Chondrocyte (in vitro differentiated cells): ENCODE measurements at places on chromosomes 2 and 18. TPM values are rescaled to one million over a fixed set of nuclear protein-coding genes. Genes with fewer than 3 reads are reported as not detected.

CHAC2 gene
- 2.7 to 3.0 TPM (median 2.9 TPM) in 3 replicates for total RNA-seq

- H3K4me3 ChIP-seq, result no peak overlapping the region
- peaks cover 2% of the 10 kb centered on the region for H3K36me3 ChIP-seq
- peaks cover 55% of the 10 kb centered on the region for H3K4me1 ChIP-seq
- peak overlapping the region; percentile 85 for H3K27ac ChIP-seq
- no peak for DNase-seq
Observed at GRCh38 chr2:174597009-174597344, 627 bp downstream of the WIPF1 start.

DNA sequence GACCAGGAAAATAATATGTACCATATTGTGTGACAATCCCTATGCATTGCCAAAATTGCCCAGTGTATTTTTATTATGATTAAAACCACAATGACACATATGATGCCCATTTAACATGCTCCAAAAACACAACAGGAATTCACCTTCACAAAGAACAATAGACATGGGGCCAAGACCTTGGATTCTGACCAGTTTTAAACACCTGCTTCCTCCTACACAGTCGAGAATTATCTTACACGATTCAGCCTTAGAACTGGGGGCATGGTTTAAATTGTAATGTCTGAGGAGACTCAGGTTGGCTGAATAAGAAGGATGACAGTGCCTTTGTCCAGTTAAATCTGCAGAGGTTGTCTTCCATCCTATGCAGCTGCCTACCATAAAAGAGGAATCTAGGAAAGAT lies 212.7 kb downstream of the PLCL1 start:
- H3K27ac ChIP-seq, result no peak overlapping the region
- no peaks in the 10 kb centered on the region for H3K4me1 ChIP-seq
- H3K27me3 ChIP-seq, result peaks cover 12% of the 10 kb centered on the region

C2orf92 gene
- 8.8 to 11.6 TPM (median 10.0 TPM) in 3 replicates for total RNA-seq

GRCh38 chr2:140183056-140183765 lies 1403.0 kb upstream of the NXPH2 start:
- H3K36me3 ChIP-seq, result no peaks in the 10 kb centered on the region
- H3K4me3 ChIP-seq, result no peak overlapping the region
- H3K27me3 ChIP-seq, result peaks cover 4% of the 10 kb centered on the region
- peaks cover 25% of the 10 kb centered on the region for H3K4me1 ChIP-seq
- DNase-seq, result no peak

DNA sequence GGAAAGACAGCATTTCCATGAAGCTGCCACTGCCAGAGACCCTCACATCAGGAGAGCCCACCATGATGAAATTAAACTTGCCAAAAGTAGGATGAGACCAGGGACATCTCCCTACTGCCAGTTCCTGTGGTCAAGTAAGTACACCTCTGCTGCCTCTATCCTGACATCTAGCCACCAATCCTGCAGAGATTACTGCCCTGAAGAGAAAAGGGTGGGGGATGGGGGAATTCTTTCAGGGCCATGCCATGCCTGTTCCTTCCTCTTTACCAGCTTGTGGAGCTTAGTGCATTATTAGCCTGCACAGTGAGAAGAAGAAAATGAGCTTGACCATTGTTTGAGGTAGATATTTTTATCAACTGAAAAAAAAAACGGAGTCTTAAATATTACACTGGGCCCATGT lies 397.2 kb upstream of the CDH2 start:
- H3K4me3 ChIP-seq, result no peak overlapping the region
- peaks cover 4% of the 10 kb centered on the region for H3K27me3 ChIP-seq
- DNase-seq, result no peak
- H3K27ac ChIP-seq, result no peak overlapping the region
- H3K4me1 ChIP-seq, result no peaks in the 10 kb centered on the region

POU3F3 gene
- 7.2 to 55.0 TPM (median 7.7 TPM) in 3 replicates for total RNA-seq

- DNase-seq, result no peak
- peaks cover 3% of the 10 kb centered on the region for H3K36me3 ChIP-seq
- H3K27me3 ChIP-seq, result no peaks in the 10 kb centered on the region
- no peak overlapping the region for H3K27ac ChIP-seq
- H3K4me3 ChIP-seq, result no peak overlapping the region
Observed at GRCh38 chr2:43749583-43749982, 24.3 kb upstream of the DYNC2LI1 start.

GRCh38 chr2:238158509-238159070 lies at the start of gene ERFE:
TSS of gene ERFE (plus strand) at chr2:238158970. CDS start at chr2:238159008, 38 bp downstream.
- no peaks in the 10 kb centered on the region for H3K27me3 ChIP-seq
- peaks cover 25% of the 10 kb centered on the region for H3K4me1 ChIP-seq
- DNase-seq, result no peak
- H3K4me3 ChIP-seq, result peak within 1 kb of the TSS; percentile 60
- peaks cover 2% of the 10 kb centered on the region for H3K36me3 ChIP-seq
- H3K27ac ChIP-seq, result no peak within 1 kb of the TSS

CROCC2 gene
- total RNA-seq, result not detected in 3 replicates

CTAGE1 gene
- 0.12 to 0.13 TPM in 2 of 3 replicates, not detected in the other for total RNA-seq

GRCh38 chr2:68811364-68811763 lies 59.8 kb downstream of the BMP10 start:
- no peak for DNase-seq
- peak overlapping the region; percentile 96 for H3K27ac ChIP-seq
- H3K4me3 ChIP-seq, result no peak overlapping the region
- H3K36me3 ChIP-seq, result no peaks in the 10 kb centered on the region
- H3K4me1 ChIP-seq, result peaks cover 53% of the 10 kb centered on the region
- no peaks in the 10 kb centered on the region for H3K27me3 ChIP-seq

DNA sequence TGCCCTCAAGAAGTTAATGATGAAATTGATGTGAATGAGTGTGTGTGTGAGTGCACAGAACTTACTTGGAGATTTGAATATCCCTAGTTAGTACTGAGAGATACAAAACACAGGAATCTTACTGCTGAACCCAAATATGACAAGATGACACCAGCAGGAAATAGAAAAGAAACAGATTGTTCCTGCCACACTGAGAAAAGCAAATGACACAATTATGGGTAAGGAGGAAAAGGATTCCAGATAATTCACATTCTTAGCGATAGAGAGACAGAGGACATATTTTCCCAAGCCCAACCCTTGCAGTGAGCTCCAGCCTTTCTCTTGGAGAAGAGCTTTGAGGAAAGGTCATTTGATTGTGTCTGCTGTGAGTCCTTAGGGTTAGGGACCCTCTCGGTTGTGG lies 105.7 kb upstream of the SMIM21 start:
- H3K27ac ChIP-seq, result no peak overlapping the region
- H3K27me3 ChIP-seq, result no peaks in the 10 kb centered on the region
- peaks cover 11% of the 10 kb centered on the region for H3K4me1 ChIP-seq
- no peaks in the 10 kb centered on the region for H3K36me3 ChIP-seq

DNA sequence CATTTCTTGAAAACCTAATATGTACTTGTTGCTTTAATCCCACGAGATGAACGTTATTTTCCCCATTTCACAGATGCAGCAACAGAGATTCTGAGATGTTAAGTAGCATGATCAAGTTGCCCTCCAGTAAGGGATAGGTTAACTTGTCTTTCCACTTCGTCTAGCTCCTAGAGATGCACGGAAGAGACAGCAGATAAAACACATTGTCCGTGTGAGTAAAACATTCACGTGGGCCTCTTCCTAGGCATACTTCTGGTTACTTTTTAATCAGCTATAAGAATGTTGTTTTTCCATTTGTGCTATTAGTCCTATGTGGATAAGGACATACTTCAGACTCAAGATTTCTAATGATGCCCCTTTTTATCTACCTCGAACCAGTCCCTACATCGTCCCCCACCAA lies 1.2 kb upstream of the ARHGAP28 start:
- DNase-seq, result no peak
- no peaks in the 10 kb centered on the region for H3K36me3 ChIP-seq
- no peak overlapping the region for H3K4me3 ChIP-seq
- H3K27me3 ChIP-seq, result no peaks in the 10 kb centered on the region
- H3K4me1 ChIP-seq, result peaks cover 42% of the 10 kb centered on the region
- H3K27ac ChIP-seq, result peak overlapping the region; percentile 99

DNA sequence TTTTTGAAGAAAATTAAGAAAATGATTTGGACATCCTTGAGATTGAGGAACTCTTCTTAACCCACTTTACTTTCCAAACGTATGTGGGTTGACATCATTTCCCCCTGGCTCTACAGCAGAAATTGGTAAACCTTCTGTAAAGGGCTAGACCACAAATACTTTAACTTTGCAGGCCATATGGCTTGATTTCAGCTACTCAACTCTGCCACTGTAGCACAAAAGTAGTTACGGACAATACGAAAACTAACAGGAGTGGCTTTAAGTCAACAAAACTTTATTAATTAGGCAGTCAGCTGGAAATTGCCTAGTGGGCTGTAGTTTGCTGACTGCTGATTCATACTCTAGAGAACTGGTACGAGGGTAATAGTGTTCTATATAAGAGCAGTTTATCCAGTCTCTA lies 83.2 kb upstream of the DTNB start:
- no peaks in the 10 kb centered on the region for H3K4me1 ChIP-seq
- peaks cover 24% of the 10 kb centered on the region for H3K36me3 ChIP-seq
- DNase-seq, result no peak

GRCh38 chr2:207616185-207616584 lies 9.0 kb downstream of the METTL21A start:
- no peak overlapping the region for H3K4me3 ChIP-seq
- H3K27ac ChIP-seq, result peak overlapping the region; percentile 88
- peaks cover 5% of the 10 kb centered on the region for H3K36me3 ChIP-seq

GRCh38 chr2:33022989-33023727 lies 76.4 kb downstream of the LTBP1 start:
- peak overlapping the region; percentile 87 for H3K27ac ChIP-seq
- H3K4me3 ChIP-seq, result peak overlapping the region; percentile 7
- DNase-seq, result no peak
- H3K36me3 ChIP-seq, result peaks cover 6% of the 10 kb centered on the region
- H3K27me3 ChIP-seq, result no peaks in the 10 kb centered on the region

GRCh38 chr18:24877546-24877945 lies 417.1 kb downstream of the HRH4 start:
- no peak for DNase-seq
- no peaks in the 10 kb centered on the region for H3K36me3 ChIP-seq
- no peaks in the 10 kb centered on the region for H3K27me3 ChIP-seq
- H3K4me1 ChIP-seq, result peaks cover 16% of the 10 kb centered on the region
- H3K27ac ChIP-seq, result no peak overlapping the region
- no peak overlapping the region for H3K4me3 ChIP-seq

- H3K27me3 ChIP-seq, result no peaks in the 10 kb centered on the region
- H3K27ac ChIP-seq, result peak overlapping the region; percentile 18
- H3K4me3 ChIP-seq, result no peak overlapping the region
Observed at GRCh38 chr2:112004253-112004645, 50.8 kb upstream of the TMEM87B start.

GRCh38 chr2:106095478-106096298 lies 98.4 kb downstream of the UXS1 start:
- no peaks in the 10 kb centered on the region for H3K4me1 ChIP-seq
- H3K27ac ChIP-seq, result no peak overlapping the region
- no peaks in the 10 kb centered on the region for H3K27me3 ChIP-seq
- no peak for DNase-seq
- H3K4me3 ChIP-seq, result no peak overlapping the region

DNA sequence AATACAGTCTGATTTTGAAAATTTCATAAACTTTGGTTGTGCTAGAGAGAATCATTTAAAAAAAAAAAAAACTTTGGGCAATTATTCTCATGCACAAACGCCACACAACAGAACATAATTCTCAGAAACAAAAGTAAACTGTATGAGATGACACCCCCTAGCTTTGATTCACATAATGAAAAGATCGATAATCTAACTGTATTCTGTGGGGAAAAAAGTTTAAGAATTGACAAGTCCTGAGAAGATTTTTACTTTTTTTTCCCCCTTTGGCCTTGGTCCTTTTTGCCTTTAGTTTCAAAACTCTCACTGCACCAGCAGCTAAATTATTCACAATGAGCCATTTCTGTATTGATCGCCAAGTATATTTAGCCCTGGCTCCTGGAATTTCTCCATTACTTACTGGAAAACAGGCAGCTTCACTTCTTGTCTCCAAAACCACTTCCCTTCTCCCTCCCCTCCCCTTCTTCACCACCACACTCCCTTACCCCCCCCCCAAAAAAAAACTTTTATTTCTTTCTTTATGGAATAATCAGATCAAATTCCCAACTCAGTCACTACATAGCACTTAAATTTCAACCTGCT lies 2.0 kb downstream of the IKZF2 start:
- no peaks in the 10 kb centered on the region for H3K36me3 ChIP-seq
- peak overlapping the region; percentile 92 for H3K27ac ChIP-seq
- peak overlapping the region; percentile 88 for H3K4me3 ChIP-seq
- H3K4me1 ChIP-seq, result peaks cover 70% of the 10 kb centered on the region

DNA sequence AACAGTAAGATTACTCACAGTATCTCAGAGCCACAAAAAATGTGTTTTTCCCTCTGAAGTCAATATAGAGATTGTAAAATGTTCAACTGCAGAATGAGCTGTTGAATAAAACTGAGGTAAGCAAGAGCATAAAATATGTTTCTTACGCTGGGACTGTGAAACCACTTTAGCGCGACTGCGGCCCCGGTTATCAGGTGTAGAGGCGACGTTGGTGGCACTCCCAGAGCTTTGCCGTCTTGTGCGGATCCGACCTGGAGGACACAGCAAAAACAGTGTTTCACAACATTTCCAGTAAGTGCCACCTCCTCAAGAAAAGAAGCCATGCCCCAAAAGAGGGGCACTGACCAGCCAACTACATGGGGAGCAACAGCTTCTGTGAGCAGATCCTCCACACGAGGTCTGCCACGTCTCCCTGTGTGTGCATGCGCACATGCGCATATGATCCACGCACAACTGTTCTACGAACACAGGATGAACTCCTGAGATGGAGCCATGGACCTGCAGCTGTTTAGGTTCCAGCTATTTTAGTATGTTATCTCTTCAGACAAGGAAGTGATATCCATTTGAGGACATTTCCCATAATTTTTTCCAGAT lies 100.7 kb upstream of the RNU4ATAC start:
- H3K27ac ChIP-seq, result no peak overlapping the region
- H3K27me3 ChIP-seq, result no peaks in the 10 kb centered on the region
- H3K36me3 ChIP-seq, result peaks cover 16% of the 10 kb centered on the region
- DNase-seq, result no peak
- H3K4me3 ChIP-seq, result no peak overlapping the region

CYRIA gene
- total RNA-seq, result 2.0 to 2.1 TPM in 2 of 3 replicates, not detected in the other

DNA sequence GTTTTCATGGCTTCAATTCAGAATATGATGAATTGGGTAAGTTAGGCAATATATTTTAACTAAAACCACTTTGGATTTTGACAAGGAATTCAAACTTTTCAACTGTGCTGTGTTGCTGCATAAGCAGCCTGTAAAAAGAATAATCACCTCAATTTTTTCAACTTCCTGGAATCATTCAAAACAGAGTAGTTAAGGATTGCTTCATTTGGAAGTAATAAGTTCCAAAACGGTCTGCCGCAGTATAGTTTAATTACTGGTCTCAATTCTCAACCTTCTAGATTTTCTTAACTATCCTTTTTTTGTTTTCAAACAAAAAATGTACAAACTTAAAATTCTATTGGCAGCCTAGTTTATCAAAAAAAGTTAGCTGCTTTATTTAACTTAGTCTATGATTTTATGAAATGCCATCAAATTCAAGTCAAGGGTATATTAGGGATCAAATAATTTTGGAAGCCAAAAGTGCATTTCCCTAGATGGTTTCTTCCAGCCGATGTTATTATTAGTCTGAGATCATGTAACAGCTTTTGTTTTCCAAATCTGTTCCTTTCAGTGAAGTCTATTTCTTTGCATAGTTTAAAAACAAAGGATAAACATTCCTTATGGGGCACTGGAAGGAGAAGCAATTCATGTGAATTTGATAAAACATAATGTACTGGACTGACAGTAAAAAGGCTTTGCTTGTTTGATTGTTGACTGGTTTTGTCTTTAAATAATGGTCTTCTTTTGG lies 76.1 kb upstream of the ETAA1 start:
- H3K4me3 ChIP-seq, result no peak overlapping the region
- no peak overlapping the region for H3K27ac ChIP-seq
- H3K36me3 ChIP-seq, result no peaks in the 10 kb centered on the region
- no peak for DNase-seq
- peaks cover 10% of the 10 kb centered on the region for H3K4me1 ChIP-seq
